Ovary (tissue), 10 donors: ENCODE measurements at places on chromosomes 3 and 15. TPM values are rescaled to one million over a fixed set of nuclear protein-coding genes. Genes with fewer than 3 reads are reported as not detected.

The TNFSF10 gene
- total RNA-seq, result 12.7 TPM

The TEX55 gene
- not detected for total RNA-seq

The KLHL25 gene
- total RNA-seq, result 7.1 TPM

The IL17RB gene
- 1.1 TPM for total RNA-seq

- no peaks in the 10 kb centered on the region for H3K27me3 ChIP-seq
- no peaks in the 10 kb centered on the region for H3K4me1 ChIP-seq
- no peak overlapping the region for H3K27ac ChIP-seq
- no peaks in the 10 kb centered on the region for H3K36me3 ChIP-seq
- no peak overlapping the region for H3K4me3 ChIP-seq
These were observed 225.1 kb upstream of the NDN start for GRCh38 chr15:23912191-23912590.

DNA sequence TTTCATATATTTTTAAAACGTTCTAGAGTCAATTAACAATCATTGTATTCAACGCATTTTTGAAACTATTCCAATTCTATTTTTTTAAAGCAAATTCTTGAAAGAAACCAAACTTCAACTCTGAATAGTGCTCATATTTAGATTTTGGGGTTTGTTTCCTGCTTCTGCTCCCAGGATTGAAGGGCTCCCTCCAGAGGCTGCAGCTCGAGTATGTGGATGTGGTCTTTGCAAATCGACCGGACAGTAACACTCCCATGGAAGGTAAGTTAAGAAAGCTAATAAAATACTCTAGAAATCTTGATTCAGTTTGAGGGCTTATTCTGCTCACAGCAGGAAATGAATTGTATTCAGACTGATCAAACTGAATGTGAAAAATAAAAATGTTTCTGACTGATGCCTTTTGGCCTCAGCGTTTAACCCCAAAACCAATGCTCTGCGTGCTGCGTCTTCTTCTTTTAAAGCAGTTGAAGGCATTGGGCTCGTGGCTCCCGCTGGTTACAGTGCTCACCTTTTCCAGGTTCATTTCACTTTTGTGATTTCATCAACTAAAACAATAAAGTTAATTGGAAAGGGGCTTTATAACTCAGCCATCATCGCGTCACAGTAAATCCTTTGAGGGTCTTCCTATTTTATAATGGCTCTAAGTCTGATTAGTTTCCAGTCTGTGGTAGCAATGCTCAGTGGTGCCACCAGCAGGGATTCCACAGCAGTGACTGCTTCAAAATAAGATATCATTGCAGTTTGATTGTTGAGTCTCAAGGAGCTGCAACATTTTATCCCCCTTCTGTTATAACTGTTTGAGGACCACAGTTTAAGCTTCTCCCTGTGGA lies 80.1 kb downstream of the SSR3 start:
- no peaks in the 10 kb centered on the region for H3K4me1 ChIP-seq
- no peaks in the 10 kb centered on the region for H3K36me3 ChIP-seq
- no peak overlapping the region for H3K27ac ChIP-seq
- H3K27me3 ChIP-seq, result no peaks in the 10 kb centered on the region

DNA sequence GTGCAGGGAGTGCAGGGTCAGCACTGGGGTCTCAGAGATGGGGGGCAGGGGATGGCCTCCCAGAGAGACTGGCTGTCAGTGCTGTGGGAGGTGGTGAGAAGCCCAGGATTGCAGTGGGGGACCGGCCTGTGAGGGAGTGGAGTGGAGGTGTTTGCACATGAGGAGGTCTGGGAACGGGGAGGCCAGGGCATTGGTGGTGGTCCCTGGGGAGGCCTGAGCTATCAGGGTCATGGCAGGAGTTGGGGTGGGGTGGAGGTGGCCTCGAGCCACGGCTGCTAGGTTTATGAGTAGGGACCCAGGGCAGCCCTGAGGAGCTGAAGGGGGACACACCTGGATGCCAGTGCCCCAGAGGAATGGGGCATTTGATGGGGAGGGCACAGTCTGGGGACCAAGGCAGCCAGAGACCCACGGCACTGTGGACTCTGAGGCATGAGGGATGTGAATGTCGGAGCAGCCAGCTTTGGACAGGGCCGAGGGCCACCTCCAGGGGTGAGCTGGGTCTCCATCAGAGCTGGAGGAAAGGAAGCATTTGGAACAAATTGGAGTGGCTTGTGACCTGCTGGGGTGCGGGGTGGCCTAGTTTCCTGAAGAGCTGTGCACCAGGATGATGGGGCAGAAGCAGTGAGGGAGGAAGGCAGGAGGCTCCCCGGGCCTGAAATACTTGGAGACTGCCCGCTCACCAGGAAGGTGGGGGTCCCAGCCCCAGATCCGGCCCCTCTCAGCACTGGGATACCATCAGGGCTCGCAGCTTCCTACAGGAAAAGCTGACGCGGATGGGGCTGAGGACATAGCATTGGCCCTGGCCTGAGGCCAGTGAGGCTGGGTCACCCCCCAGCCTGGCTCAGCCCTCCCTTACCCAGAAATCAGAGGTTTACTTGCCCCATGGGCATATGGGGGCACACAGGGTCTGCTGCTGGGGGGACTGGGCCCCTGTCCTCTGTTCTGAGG lies 9.5 kb upstream of the CSPG4 start:
- H3K27ac ChIP-seq, result no peak overlapping the region
- DNase-seq, result no peak
- H3K36me3 ChIP-seq, result no peaks in the 10 kb centered on the region
- no peak overlapping the region for H3K4me3 ChIP-seq
